ENCODE measurements at places on chromosomes 5 and 9. TPM values are rescaled to one million over a fixed set of nuclear protein-coding genes. Genes with fewer than 3 reads are reported as not detected.

GRCh38 chr5:7412409-7412808 lies 16.5 kb downstream of the ADCY2 start:
- DNase-seq = no peak

- no peak for DNase-seq
Observed at GRCh38 chr5:174281855-174282254, 236.3 kb downstream of the NSG2 start.

GRCh38 chr9:136399176-136400037 lies 563 bp downstream of the SNAPC4 start:
- no peak for DNase-seq

KCNV2 gene
- not detected for total RNA-seq

GARIN3 gene
- not detected for total RNA-seq

SVEP1 gene
- total RNA-seq = 14.9 TPM

All from suprapubic skin (tissue), 4 donors.